ENCODE measurements at places on chromosomes 16 and 17. TPM values are rescaled to one million over a fixed set of nuclear protein-coding genes. Genes with fewer than 3 reads are reported as not detected.

The NKD1 gene
- total RNA-seq = 33.2 TPM

The CCL1 gene
- not detected for total RNA-seq

DNA sequence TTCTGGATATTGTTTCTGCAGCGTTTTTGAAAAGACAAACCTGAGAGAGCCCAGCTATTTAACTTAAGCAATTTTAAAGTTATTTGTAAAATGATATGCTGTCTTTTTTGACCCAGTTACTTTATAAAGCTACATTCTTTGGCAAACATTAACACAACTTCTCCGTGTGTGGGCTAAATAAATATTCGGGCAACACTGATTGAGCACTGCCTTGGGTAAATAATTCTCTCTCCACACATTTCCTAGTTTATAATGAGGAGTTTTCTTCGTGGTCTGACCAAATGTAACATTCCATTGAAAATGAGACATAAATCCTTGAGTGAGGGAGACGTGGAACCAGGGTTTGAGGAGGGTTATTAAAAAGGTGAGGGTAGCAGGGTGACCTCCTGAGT is 142.8 kb downstream of the WWOX start:
- H3K4me1 ChIP-seq = peaks cover 10% of the 10 kb centered on the region
- H3K27ac ChIP-seq = no peak overlapping the region
- no peaks in the 10 kb centered on the region for H3K36me3 ChIP-seq
- DNase-seq = no peak

DNA sequence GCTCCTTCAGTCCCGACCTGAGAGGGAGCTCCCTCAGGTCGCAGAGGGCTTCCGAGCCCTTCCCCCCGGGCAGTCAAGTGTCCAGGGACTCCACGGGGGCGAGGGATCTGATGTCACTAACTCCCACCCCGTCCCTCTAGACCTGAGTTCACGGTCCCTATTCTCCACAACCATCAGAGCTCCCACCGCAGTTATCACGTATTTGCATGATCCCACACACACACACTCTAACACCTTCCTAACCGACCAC is 3.7 kb upstream of the PER1 start:
- peak overlapping the region; percentile 77 for H3K4me3 ChIP-seq
- peak overlapping the region; percentile 99 for H3K27ac ChIP-seq
- peaks cover 22% of the 10 kb centered on the region for H3K36me3 ChIP-seq
- no peaks in the 10 kb centered on the region for H3K27me3 ChIP-seq

- H3K4me1 ChIP-seq = no peaks in the 10 kb centered on the region
- no peak overlapping the region for H3K4me3 ChIP-seq
- peaks cover 45% of the 10 kb centered on the region for H3K36me3 ChIP-seq
- DNase-seq = no peak
- no peaks in the 10 kb centered on the region for H3K27me3 ChIP-seq
- peak overlapping the region; percentile 40 for H3K27ac ChIP-seq
Measured at GRCh38 chr16:50563989-50564388, 15.8 kb downstream of the NKD1 start.

DNA sequence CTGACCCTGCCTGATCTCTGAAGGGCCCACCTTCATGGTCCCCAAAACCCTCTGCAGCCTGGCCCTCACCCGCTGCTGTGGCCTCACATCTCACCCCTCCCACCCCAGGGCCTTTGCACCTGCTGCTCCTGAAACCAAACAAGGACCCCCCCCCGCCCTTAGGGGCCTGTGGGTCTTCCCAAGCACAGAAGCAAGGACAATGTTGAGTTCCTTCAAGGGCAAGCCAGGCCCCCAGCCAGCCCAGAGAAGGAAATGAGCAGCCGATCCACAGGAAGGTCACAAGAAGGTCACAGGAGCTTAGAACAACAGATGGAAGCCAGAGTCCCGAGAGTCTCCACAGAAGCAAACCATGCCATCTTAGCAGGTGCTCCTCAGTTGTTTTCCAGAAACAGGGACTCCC is 493 bp upstream of the PDE6G start:
- H3K4me1 ChIP-seq = no peaks in the 10 kb centered on the region
- peaks cover 5% of the 10 kb centered on the region for H3K27me3 ChIP-seq
- no peak for DNase-seq
- H3K27ac ChIP-seq = no peak overlapping the region
- no peaks in the 10 kb centered on the region for H3K36me3 ChIP-seq

The KRT20 gene
- not detected for total RNA-seq

The ZNF319 gene
- total RNA-seq = 17.5 TPM

The SLC47A1 gene
- total RNA-seq = 0.64 TPM

The RPUSD1 gene
- total RNA-seq = 4.8 TPM

The PLA2G10 gene
- not detected for total RNA-seq

DNA sequence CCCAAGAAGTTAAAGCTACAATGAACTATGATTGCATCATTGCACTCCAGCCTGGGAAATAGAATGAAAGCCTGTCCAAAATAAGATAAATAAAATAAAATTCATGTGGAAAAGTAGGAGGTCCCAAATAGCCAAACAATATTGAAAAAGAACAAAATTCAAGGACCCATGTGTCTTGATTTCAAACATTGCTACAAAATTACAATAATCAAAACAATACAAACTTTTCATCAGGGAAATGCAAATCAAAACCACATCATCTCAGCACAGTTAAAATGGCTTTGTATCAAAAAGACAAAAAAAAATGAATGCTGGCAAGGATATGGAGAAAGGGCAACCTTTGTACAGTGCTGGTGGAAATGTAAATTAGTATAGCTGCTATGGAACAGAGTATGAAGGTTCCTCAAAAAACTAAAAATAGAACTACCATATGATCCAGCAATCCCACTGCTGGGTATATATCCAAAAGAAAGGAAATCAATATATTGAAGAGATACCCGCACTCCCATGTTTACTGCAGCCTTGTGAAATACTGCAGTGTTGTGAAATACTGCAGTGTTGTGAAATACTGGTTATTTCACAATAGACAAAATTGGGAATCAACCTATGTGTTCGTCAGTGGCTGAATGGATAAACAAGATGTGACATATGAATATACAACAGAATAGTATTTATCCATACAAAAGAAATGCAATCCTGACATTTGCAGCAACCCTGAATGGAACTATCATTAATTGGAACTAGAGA is 24.5 kb upstream of the ZNF287 start:
- H3K27me3 ChIP-seq = no peaks in the 10 kb centered on the region
- no peak overlapping the region for H3K27ac ChIP-seq

DNA sequence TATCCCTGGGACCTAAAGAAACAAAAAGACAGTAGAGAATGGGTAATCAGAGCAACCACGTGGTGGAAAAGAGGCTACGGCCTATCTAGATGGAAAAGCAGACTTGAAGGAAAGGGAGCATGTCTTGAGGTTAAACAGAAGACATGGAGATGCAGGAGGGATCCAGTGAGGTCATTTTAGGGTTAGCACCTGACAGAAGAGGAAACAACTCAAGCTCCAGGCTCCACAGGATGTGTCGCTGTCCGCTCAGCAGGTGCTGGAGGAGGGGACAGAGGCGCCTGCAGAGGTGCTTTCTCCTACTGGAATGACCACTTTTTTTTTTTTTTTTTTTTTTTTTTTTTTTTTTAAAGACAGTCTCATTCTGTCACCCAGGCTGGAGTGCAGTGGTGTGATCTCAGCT is 47.5 kb upstream of the CLEC3A start:
- peaks cover 5% of the 10 kb centered on the region for H3K4me1 ChIP-seq
- no peaks in the 10 kb centered on the region for H3K27me3 ChIP-seq
- H3K4me3 ChIP-seq = no peak overlapping the region
- peaks cover 3% of the 10 kb centered on the region for H3K36me3 ChIP-seq
- no peak overlapping the region for H3K27ac ChIP-seq
- DNase-seq = no peak

The CDH3 gene
- not detected for total RNA-seq

DNA sequence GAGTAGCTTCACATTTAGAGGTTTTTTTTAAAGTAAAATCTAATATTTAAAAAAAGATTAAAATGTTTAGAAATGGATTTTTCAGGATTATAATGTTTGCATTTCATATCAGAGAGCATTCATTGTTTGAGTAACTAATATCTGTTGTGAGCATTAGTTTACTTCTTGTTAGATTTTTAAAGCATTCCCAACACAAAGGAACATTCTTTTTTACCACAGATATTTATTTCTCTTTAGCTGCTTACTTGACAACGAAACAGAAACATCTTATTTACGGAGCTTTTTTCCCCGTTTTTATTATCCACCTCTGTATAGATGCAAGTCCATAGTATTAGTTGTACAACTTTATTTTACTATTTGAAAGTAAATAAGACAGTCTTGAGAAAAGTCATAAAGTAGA is 53.0 kb downstream of the NFAT5 start:
- H3K4me1 ChIP-seq = peaks cover 33% of the 10 kb centered on the region
- H3K27me3 ChIP-seq = no peaks in the 10 kb centered on the region
- no peaks in the 10 kb centered on the region for H3K36me3 ChIP-seq
- no peak for DNase-seq
- peak overlapping the region; percentile 8 for H3K4me3 ChIP-seq

DNA sequence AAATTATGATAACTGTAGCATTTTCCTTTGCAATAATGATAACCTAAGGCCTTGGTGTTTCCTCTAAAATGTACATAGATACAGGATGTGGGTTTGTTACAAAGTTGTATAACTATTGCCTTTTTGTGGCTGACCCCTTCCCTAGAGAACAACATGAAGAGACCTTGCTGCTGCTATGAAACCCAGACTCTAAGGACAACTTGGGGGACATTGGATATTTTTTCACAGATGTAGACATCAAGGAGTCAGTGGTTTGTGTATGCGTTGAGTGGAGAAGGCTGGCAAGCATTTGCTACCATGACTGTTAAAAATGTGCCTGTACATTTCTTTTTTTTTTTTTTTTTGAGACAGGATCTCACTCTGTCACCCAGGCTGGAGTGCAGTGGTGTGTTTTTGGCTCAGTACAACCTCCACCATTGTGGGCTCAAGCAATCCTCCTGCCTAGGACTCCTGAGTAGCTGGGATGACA is 12.3 kb downstream of the HMOX2 start:
- H3K27me3 ChIP-seq = no peaks in the 10 kb centered on the region
- peak overlapping the region; percentile 12 for H3K27ac ChIP-seq
- H3K36me3 ChIP-seq = peaks cover 9% of the 10 kb centered on the region
- H3K4me3 ChIP-seq = no peak overlapping the region

DNA sequence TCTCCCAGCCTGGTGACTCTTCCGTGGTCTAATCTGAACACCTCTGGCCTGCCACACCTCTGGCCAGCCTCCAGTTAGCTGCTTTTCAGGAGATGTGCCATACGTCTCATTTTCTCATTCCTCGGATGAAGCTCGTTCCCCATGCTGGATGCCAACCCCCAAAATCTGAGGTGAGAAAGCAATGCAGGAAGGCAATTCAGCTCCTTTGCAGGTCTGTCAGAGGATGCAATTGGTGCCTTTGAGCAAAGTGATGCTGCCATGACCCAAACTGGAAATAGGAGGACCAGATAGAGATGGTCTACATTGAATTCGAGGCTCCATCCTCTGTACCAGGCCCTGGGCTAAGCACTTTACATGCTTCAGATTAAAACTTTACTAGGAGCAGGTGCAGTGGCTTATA is 11.0 kb upstream of the CUEDC1 start:
- no peak overlapping the region for H3K27ac ChIP-seq
- H3K27me3 ChIP-seq = no peaks in the 10 kb centered on the region
- DNase-seq = no peak
- H3K36me3 ChIP-seq = no peaks in the 10 kb centered on the region
